ENCODE measurements at places on chromosomes 2 and 18. TPM values are rescaled to one million over a fixed set of nuclear protein-coding genes. Genes with fewer than 3 reads are reported as not detected.

DNA sequence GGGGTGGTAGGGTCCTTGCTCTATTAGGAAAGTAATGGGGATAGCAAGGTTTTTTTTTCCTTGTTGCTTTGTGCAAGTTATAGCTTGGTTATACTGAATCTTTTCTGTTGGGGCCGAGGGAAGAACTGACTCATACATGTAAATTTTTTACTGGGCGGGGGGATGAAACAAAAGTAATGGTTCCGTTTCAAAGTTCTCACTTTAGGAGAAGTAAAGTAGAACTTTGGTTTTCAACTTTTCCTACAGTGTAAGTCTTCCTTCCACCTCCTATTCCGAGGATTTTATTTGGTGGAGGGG lies 1.1 kb downstream of the AFTPH start:
- DNase-seq, result peak; percentile 83

GRCh38 chr2:134583997-134584520 lies 134.7 kb downstream of the TMEM163 start:
- DNase-seq, result no peak

GRCh38 chr18:79965119-79965902 lies 868 bp downstream of the HSBP1L1 start:
- DNase-seq, result peak; percentile 93

GRCh38 chr2:39094717-39095363 lies 26.0 kb downstream of the SOS1 start:
- DNase-seq, result no peak

DNA sequence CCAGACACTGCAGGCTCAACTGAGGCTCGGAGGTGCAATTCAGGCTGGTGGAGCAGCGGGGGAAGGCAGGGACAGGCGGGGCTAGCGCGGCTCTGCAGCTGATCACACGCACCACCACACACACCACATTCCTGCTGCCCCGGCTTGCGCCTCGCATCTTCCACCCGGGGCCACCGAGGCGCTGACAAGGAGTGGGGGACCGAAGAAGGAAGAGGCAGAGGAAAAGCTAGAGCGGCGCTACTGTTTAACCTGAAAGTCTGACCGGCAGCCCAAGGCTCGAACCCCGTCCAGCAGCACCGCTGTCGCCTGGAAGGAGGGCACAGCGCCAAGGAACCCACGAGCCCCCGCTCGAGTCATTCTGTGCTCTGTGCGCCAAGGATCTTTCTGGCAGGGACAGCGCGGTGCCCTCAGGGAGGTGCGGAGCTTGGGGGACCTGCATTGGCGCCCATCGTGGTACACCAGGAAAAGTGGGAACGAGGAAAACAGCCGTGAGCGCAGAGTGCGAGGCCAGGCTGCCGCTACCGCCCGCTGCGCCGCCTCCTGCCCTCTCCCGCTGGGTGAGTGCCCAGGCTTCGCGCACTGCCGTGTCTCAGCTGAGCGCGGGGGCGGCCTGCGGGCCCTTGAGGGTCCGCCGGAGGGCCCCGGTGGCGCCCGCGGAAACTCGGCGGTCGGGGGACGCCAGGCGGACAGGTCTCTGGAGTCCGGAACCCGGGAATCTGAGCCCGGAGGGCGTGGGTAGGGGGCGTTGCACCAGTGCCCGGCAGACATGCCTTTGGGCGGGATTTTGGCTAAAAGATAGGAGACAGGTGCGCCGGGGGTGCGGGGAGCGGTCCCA lies 860 bp upstream of the KCNJ3 start:
- DNase-seq, result no peak

- DNase-seq, result no peak
Measured at GRCh38 chr2:217611626-217612127, 391.1 kb downstream of the TNS1 start.

DNA sequence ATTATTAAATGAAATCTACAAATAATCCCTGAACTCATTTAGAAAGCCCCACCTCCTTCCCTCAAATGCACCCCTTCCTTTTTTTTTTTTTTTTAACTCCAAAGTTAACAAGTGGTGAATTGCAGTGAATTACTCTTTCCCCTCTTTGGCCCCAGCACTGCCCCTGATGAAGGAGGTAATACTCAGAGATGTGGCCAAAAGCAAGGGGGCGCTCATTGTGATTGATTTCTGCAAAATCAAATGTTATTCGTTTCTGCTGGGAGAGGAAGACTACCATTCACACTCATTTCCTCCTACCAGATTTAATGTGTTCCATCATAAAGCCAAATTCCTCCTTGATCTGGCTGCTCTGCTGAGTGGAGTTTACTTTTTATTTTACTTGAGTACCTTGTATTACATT lies 259.4 kb downstream of the GPD2 start:
- no peak for DNase-seq

DNA sequence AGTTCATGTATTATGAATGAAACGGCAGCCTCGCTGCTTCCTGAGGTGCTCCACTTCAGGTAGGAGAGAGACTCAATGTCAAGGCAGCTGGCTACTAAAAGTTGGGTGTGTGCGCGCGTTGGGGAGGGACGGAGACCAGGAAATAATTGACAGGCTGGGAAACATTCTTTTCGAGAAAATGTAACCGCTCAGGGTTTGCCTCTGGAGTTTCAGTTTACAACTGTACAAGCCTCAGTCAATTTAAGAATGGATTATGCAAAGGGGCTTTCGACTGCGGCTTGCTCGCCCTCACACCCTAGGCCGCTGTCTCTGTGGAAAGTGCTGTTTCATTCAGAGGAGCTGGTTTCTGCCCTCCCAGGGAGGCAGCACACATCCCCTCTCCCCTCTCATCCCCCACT lies 4.4 kb upstream of the SPRED2 start:
- DNase-seq, result no peak

- DNase-seq, result no peak
Measured at GRCh38 chr2:37615804-37616676, 55.4 kb downstream of the CDC42EP3 start.

GRCh38 chr2:129754421-129754820 lies 225.0 kb upstream of the RAB6C start:
- no peak for DNase-seq

DNA sequence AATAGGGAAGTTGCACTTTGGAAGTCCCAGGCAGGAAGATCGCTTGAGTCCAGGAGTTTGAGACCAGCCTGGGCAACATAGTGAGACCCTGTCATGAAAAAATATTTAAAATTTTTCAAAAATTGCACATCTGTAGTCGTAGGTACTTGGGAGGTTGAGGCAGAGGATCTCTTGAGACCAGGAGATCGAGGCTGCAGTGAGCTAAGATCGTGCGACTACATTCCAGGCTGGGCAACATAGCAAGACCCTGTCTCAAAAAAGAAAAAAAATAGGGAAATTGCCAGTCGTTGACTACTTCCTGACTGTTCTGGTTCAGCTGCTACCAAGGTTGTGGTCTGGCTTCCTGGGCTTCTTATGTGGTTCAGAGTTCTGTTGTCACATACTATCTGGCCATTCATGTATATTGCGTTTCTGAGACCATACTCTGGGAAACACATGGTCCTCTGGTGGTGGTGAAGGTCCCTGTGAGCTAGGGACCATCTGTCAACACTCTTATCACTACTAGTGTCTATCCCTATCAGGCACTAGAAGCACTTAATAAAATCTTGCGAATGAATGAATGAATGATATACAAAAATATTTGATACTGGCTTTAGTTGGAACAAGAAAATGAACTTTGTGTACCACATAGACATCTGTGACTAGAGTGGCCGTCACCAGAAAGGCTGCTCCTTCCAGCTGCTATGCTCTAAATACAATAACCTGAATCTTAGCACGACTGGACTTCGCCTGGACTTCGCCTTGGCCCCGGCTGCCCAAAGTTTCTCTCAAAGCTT lies 861 bp upstream of the KLHL23 start:
- no peak for DNase-seq

- peak; percentile 67 for DNase-seq
Measured at GRCh38 chr2:239777219-239777618, 247.9 kb downstream of the NDUFA10 start.

- no peak for DNase-seq
Measured at GRCh38 chr2:66423391-66424124, 11.4 kb upstream of the MEIS1 start.

DNA sequence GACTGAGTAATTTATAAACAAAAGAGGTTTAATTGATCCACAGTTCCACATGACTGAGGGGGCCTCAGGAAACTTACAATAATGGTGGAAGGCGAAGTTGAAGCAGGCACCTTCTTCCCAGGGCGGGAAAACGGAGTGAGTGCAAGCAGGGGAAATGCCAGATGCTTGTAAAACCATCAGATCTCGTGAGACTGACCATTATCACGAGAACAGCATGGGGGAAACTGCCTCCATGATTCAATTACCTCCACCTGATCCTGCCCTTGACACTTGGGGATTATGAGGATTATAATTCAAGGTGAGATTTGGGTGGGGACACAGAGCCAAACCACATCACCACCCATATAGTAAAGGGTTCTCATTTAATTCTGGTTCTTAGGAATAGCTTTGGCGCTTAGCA lies 219.5 kb upstream of the ATP5MC3 start:
- DNase-seq, result no peak

DNA sequence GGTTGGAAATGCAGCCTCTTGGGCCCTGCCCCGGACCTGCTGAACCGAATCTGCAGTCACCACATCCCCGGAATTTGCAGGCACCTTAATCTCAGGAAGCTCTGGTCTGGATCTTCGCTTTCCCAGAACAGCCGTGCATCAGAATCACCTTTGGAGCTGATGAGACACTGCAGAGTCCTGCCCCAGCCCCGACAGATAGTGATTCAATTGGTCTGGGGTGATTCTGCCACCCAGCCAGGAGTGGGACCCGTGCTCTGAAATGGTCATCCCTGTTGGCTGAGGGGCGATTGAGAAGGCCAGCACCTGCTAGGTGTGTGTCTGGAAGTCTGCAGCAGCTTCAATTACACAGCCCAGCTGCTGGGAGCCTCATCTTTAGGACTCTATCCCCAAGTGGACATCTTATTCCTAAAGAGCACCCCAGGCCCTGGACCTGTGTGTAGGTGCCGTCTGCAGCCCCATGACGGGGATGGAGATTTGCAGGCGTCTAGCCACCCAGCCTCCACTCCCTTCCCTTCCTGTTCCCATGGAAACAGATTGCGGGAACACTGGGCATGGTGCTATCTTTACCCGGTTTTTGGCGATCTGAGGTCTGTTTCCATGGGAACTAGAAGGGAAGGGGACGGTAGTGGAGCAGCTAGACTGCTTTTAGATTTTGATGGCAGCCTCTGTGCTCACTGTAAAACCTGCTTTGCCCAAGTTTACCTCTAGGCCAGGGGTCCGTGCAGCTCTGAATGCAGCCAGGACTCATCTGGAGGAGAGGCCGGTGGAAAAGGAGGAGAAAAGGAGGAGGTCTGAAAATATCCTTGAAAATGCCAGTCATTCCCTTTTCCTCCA lies 156.1 kb downstream of the LDLRAD4 start:
- DNase-seq, result peak; percentile 81

DNA sequence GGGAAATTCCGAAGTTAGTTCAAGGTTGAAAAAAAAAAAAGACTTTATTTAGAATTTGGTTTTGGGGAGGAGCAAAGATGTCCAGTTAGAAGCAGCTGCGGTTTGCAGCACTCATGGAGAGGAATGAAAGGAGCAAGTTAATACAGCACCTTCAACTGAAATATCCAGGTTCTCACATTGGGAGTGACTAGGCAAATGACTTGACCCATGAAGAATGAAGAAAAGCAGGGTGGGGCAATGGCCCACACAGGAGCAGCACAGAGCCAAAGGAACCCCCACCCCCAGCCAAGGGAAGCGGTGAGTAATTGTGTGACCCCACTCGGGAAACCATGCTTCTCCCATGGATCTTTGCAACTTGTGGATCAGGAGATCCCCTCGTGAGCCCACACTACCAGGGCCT lies 32.8 kb downstream of the ZNF892 start:
- DNase-seq, result no peak

DNA sequence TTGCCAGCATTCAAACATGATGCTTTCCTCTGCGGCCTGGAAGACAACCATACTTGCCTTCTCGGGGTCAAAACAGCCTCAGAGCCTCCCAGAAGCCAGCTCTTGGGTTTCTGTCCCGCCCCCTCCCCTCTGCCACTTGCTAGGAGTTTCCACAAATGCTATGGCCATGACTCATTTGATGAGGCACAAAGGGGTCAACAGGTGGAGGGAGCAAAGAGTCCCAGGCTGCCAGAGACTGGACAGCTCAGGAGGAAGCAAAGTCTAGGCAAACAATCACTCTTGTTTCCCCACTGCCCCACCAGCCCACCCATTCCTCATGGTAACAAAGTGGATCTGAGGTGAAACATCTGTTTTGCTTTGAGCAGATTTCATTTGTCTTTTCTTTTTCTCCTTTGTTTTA lies 551.1 kb downstream of the TNS1 start:
- no peak for DNase-seq

DNA sequence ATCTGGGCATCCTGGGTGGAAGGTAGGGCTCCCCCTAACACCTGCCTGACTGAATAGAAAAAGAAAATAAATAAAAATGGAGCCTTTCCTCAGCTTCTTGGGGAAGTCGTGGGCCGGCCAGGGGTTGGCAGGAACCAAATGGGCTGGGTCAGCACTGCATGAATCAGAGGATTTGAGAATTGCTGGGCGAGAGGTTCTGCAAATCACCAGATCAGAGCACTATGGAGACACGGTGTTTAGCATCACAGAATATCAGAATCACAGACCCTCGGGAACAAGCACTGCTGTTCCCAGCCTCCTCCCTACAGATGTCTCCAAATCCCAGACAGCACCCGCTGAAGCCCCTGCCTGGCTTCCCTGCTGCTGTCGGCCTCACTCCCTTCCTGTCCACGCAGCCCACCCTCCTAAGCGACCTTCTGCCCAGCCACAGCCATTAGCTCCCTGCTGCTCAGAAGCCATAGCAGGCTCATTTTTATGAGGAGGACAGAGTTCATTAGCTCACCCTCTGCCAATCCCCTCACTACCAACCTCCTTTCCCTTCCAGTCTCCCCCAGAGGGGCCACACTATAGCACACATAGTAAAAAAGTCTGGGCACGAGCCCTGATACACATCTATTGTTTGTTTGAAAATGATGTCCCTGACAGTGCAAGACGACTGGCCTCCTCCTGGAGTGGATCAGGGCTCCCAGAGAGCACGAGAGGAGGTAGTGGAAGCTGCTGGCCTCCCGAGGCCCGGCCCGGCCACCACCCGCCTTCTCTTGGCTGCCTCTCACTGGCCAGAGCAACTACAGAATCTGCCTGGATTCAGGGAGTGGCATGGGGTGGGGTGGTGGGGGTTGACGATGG lies 64.6 kb upstream of the TAF1B start:
- peak; percentile 75 for DNase-seq

IGFBP5 gene
- 29.5 TPM for total RNA-seq

FLACC1 gene
- total RNA-seq, result 1.5 TPM

INPP5D gene
- total RNA-seq, result under 0.01 TPM

FZD7 gene
- total RNA-seq, result 64.8 TPM

MLPH gene
- total RNA-seq, result 32.1 TPM

RAB17 gene
- not detected for total RNA-seq

DYSF gene
- 4.3 TPM for total RNA-seq

PID1 gene
- total RNA-seq, result 11.8 TPM

Measured in osteoblast (primary cell).